Osteocyte (in vitro differentiated cells): ENCODE measurements at places on chromosomes 1 and 21. TPM values are rescaled to one million over a fixed set of nuclear protein-coding genes. Genes with fewer than 3 reads are reported as not detected.

- H3K36me3 ChIP-seq = no peaks in the 10 kb centered on the region
- H3K27ac ChIP-seq = no peak overlapping the region
- no peak overlapping the region for H3K4me3 ChIP-seq
- no peaks in the 10 kb centered on the region for H3K4me1 ChIP-seq
Measured at GRCh38 chr1:164051782-164052181, 507.2 kb upstream of the PBX1 start.

- H3K27ac ChIP-seq = peak overlapping the region; percentile 91
- no peaks in the 10 kb centered on the region for H3K36me3 ChIP-seq
- H3K27me3 ChIP-seq = no peaks in the 10 kb centered on the region
- DNase-seq = peak; percentile 87
- H3K4me3 ChIP-seq = no peak overlapping the region
Measured at GRCh38 chr21:46038871-46039397, 57.4 kb downstream of the COL6A1 start.

DNA sequence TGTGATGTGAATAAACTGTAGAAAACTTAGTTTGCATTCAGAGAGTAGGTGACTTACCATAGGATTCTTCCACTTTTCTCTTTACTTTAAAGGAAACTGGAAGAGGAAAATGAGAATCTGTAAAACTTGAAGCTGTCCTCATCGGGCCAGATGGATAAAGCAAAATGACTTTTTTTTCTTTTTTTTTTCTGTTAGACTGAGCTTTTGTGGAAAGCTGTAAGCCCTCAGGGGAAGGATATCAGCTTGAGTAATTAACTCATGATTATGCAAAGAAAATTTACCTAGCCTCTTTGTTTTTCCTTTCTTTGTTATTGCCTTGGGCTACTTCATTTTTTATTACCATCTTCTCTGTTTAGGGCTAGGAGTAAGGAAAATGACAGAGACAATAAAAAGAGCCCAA, 53.4 kb downstream of the DPH5 start:
- peaks cover 29% of the 10 kb centered on the region for H3K36me3 ChIP-seq
- no peak overlapping the region for H3K27ac ChIP-seq
- no peak overlapping the region for H3K4me3 ChIP-seq
- peaks cover 11% of the 10 kb centered on the region for H3K4me1 ChIP-seq
- DNase-seq = no peak

TLR5 gene
- total RNA-seq = not detected in 2 replicates

KRTAP21-3 gene
- total RNA-seq = not detected in 2 replicates

DNA sequence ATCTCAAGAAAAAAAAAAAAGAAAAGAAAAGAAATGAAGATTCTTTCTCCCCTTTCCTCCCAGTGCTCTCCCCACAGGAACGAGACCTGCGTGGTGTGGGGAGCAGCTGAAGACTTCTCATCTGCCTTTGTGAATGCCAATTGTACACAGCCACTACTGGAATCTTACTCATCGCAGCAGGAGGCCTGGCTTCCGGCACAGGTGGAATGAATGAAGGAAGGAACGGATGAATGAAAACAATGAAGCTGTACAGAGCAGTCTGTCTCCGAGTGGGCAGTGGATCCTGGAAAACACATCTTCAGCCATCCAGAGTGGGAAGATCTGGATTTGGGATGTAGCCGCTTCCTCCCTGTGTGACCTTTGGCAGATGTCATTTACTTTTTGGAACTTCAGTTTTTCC, 64.9 kb downstream of the RUNX3 start:
- H3K4me3 ChIP-seq = no peak overlapping the region
- peaks cover 12% of the 10 kb centered on the region for H3K27me3 ChIP-seq
- DNase-seq = peak; percentile 54

GRCh38 chr1:226624526-226624925, 76.0 kb downstream of the STUM start:
- DNase-seq = no peak
- H3K4me3 ChIP-seq = no peak overlapping the region
- H3K27ac ChIP-seq = peak overlapping the region; percentile 38
- H3K36me3 ChIP-seq = no peaks in the 10 kb centered on the region
- H3K27me3 ChIP-seq = peaks cover 11% of the 10 kb centered on the region

RUNX1 gene
- 23.6 and 23.9 TPM in 2 replicates for total RNA-seq

DNA sequence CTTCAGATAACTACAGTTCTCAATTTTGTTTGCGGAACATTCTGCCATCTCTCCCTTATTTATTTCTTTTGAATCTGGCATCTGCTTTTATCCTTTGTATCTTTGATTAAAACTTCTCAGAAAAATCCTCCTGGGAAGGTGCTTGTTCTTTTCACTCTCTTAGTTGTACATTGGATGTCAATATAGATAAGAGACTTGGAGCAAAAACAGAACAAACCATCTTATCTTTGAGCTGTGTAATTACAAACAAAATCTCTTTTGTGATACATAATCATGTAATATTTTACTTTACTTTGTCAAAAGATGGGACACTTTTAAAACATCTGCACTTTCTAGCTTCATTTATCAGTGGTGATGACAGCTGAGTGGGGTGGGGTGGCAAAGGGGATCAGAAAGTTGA, 307.2 kb upstream of the LYPLAL1 start:
- H3K4me1 ChIP-seq = peaks cover 2% of the 10 kb centered on the region
- no peaks in the 10 kb centered on the region for H3K36me3 ChIP-seq
- no peaks in the 10 kb centered on the region for H3K27me3 ChIP-seq
- DNase-seq = no peak

DNA sequence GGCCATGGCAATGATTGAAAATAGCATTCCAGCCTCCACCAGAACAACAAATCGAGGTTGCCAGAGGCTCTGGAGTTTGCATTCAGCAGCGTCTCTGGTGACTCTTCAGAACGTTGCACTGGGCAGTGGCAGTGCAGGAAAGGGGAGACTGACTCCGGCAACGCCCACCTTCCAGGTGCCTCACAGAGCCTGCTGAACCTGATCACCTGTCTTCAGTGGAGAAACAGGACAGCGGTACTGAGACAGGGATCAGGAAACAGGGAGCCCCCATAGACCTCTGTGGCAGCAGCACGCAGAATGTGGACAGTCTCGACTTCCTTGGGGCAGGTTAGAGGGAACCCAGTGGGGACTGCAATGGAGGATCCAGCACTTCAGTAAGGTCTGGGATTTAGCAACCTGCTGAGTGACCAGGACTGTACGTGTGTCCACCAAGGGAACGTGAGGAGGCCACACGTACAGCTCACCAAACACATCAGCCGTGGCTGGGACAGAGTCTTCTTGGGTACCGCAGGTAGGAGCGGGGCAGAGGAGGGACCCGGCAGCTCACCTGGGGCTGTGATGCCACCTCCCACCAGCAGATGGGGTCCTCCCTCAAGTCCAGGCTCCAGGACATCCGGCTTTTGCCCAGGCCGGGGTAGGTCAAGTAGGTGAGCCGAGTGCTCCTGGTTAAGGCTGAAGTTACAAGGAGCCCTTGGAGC, 128.6 kb downstream of the PRDM2 start:
- no peak overlapping the region for H3K27ac ChIP-seq
- no peaks in the 10 kb centered on the region for H3K4me1 ChIP-seq

SH3D21 gene
- total RNA-seq = 5.1 and 6.4 TPM in 2 replicates

DNA sequence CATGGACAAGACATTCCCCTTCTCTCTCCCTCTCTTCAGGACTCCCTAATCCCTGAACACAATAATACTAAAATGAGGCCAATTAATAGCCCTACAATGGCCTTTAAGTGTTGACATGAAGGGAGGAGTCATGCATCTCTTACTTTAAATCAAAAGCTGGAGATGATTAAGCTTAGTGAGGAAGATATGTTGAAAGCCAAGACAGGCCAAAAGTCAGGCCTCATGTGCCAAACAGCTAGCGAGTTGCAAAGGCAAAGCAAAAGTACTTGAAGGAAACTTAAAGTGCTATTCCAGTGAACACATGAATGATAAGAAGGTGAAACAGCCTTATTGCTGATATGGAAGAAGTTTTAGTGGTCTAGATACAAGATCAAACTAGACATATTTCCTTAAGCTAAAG, 49.5 kb upstream of the CD46 start:
- H3K4me1 ChIP-seq = no peaks in the 10 kb centered on the region
- no peaks in the 10 kb centered on the region for H3K36me3 ChIP-seq
- H3K4me3 ChIP-seq = no peak overlapping the region
- no peak overlapping the region for H3K27ac ChIP-seq
- DNase-seq = no peak
- peaks cover 6% of the 10 kb centered on the region for H3K27me3 ChIP-seq

PTCH2 gene
- total RNA-seq = 1.4 TPM in 2 replicates

DNA sequence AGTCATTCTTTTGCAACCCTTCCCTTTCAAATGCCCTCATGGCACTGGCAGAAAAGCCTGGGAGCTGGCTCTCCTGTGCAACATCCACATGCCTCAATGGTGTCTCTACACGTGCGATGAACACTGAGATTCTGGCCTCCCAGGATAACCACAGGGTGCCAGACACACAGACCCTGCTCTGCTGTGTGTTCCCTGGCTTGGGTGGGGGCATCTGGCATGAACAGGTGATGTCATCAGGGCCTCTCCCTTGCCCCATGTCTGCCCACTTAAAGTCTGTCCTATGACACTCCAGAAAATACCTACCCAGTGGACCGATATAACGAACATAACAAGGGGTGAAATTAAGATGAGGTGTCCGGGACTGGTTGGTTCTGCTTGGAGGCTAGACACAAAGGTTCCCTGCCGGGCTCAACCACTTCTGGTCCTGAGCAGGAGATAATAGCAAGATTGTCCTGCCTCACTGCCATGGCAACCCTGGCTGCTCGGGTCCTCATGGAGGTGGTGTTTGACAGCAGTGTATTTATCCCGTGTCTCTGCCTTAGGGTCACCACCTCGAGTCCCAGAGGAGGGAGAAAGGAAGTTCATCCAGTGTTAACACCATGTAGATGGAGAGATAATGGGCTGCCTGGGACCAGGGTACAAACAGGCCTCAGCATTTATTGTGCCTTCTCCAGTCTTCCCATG, 19.3 kb downstream of the INSRR start:
- H3K4me1 ChIP-seq = no peaks in the 10 kb centered on the region
- H3K4me3 ChIP-seq = no peak overlapping the region
- H3K27me3 ChIP-seq = peaks cover 65% of the 10 kb centered on the region
- no peak for DNase-seq

DNA sequence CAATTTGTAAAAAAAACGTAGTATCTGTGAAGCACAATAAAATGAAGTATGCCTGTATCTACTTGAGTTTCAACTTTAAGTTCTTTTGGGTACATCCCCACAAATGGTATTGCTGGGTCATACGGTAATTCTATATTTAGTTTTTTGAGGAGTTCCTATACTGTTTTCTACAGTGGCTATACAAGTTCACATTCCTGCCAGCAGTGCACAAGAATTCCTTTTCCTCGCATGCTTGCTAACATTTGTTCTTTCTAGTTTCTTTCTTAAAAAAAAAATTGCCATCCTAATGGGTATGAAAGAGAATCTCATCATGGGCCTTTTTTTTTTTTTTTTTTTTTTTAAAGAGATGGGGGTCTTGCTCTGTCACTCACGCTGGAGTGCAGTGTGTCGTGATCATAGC, 41.9 kb downstream of the UCK2 start:
- H3K4me3 ChIP-seq = no peak overlapping the region
- H3K36me3 ChIP-seq = peaks cover 4% of the 10 kb centered on the region
- H3K4me1 ChIP-seq = peaks cover 25% of the 10 kb centered on the region
- no peaks in the 10 kb centered on the region for H3K27me3 ChIP-seq
- H3K27ac ChIP-seq = peak overlapping the region; percentile 36

FAM151A gene
- not detected in 2 replicates for total RNA-seq

GRCh38 chr21:43320526-43320925, 106.4 kb downstream of the SIK1 start:
- no peaks in the 10 kb centered on the region for H3K27me3 ChIP-seq
- H3K4me1 ChIP-seq = peaks cover 26% of the 10 kb centered on the region
- DNase-seq = no peak

- no peaks in the 10 kb centered on the region for H3K27me3 ChIP-seq
- peak overlapping the region; percentile 88 for H3K27ac ChIP-seq
- peak overlapping the region; percentile 32 for H3K4me3 ChIP-seq
- no peak for DNase-seq
Measured at GRCh38 chr1:78102082-78102481, 56.3 kb downstream of the GIPC2 start.

GRCh38 chr1:45013551-45014209, 1.6 kb downstream of the UROD start:
- H3K27ac ChIP-seq = peak overlapping the region; percentile 71
- H3K4me1 ChIP-seq = peaks cover 38% of the 10 kb centered on the region
- peaks cover 13% of the 10 kb centered on the region for H3K36me3 ChIP-seq
- peak; percentile 53 for DNase-seq
- H3K4me3 ChIP-seq = peak overlapping the region; percentile 88

GRCh38 chr1:54812801-54813484, 11.8 kb upstream of the TTC22 start:
- H3K27ac ChIP-seq = no peak overlapping the region
- H3K36me3 ChIP-seq = no peaks in the 10 kb centered on the region
- peak; percentile 60 for DNase-seq
- H3K4me3 ChIP-seq = no peak overlapping the region
- H3K27me3 ChIP-seq = peaks cover 9% of the 10 kb centered on the region

DCST1 gene
- not detected in 2 replicates for total RNA-seq

GRCh38 chr1:207502726-207503125, 6.8 kb downstream of the CR1 start:
- no peak for DNase-seq
- peaks cover 28% of the 10 kb centered on the region for H3K27me3 ChIP-seq
- H3K4me1 ChIP-seq = no peaks in the 10 kb centered on the region
- no peak overlapping the region for H3K27ac ChIP-seq
- no peaks in the 10 kb centered on the region for H3K36me3 ChIP-seq
- H3K4me3 ChIP-seq = no peak overlapping the region

DNA sequence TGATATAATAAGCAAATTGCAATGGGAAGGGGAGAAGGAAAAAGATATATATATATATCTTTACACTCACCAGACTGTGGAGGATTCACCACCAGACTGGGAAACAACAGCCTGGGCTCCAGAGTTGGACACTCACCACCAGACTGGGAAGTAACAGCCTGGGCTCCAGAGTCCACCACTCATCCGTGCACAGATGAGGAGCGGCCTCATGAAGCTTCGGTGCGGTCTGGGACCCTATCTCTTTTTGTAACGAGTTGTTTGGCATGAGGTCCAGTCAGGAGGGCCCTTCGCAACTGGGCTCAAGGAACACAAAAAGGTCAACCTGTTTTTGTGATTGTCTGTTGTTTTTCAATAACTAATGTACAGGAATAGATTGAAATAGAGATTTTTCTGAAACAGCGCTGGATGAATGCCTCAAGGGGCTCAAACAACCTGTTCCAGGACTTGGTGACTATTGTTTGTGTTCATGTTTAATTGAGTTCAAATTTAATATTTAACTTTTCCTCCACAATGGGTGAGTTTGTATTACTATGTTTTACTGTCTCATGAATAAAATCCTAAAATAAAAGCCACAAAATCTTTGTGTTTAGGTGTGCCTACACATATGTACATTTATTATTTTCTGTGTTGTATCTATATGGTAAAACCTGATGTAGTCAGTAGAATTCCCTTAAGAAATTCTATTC, 40.1 kb downstream of the S100A10 start:
- H3K27me3 ChIP-seq = peaks cover 8% of the 10 kb centered on the region
- H3K36me3 ChIP-seq = no peaks in the 10 kb centered on the region
- DNase-seq = no peak
- H3K4me1 ChIP-seq = no peaks in the 10 kb centered on the region

GRCh38 chr1:37807555-37808368, at the start of the genes C1orf122 and YRDC:
Gene C1orf122 (plus strand): TSS chr1:37807790. CDS start chr1:37808405, 615 bp downstream.
Gene YRDC (minus strand): TSS chr1:37808208. CDS start chr1:37808180, 28 bp downstream.
- H3K4me1 ChIP-seq = peaks cover 32% of the 10 kb centered on the region
- H3K36me3 ChIP-seq = peaks cover 21% of the 10 kb centered on the region
- H3K27ac ChIP-seq = peak within 1 kb of the TSS; percentile 97
- H3K4me3 ChIP-seq = peak within 1 kb of the TSS; percentile 88

LAMC2 gene
- 3.5 and 3.6 TPM in 2 replicates for total RNA-seq

- H3K27ac ChIP-seq = no peak overlapping the region
- H3K36me3 ChIP-seq = no peaks in the 10 kb centered on the region
- no peak overlapping the region for H3K4me3 ChIP-seq
- H3K27me3 ChIP-seq = peaks cover 14% of the 10 kb centered on the region
Measured at GRCh38 chr1:47766832-47767740, 230.1 kb downstream of the TRABD2B start.

GRCh38 chr1:244952940-244953339, 88.6 kb upstream of the HNRNPU start:
- no peak overlapping the region for H3K27ac ChIP-seq
- no peak overlapping the region for H3K4me3 ChIP-seq
- no peaks in the 10 kb centered on the region for H3K27me3 ChIP-seq
- no peaks in the 10 kb centered on the region for H3K36me3 ChIP-seq

ST6GALNAC5 gene
- 2.6 and 3.7 TPM in 2 replicates for total RNA-seq
